ENCODE measurements at places on chromosomes 6 and 20.

GRCh38 chr6:158357570-158358216 is 45.4 kb downstream of the TULP4 start:
- no peak for DNase-seq

DNA sequence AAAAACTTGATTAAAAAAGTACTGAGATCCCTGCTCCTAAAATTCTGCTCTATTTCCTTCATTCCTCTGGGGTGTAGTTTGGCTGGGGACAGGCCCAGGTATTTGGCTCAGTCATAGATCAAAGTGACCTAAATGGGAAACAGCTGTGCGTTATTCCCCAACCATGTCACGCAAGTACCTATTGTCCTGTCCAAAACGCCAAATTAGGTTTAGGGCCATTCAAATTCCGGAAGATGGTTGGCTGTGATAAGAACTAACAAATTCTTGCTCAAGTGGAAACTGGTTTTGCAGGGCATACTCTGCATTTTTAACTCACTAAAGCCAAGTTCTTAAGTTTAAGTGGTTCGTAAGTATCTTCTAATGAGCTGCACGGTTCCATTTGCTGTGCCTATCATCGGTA is 147.6 kb upstream of the TMEM170B start:
- DNase-seq, result no peak

- DNase-seq, result no peak
Observed at GRCh38 chr6:132515386-132515785, 2.5 kb upstream of the STX7 start.

DNA sequence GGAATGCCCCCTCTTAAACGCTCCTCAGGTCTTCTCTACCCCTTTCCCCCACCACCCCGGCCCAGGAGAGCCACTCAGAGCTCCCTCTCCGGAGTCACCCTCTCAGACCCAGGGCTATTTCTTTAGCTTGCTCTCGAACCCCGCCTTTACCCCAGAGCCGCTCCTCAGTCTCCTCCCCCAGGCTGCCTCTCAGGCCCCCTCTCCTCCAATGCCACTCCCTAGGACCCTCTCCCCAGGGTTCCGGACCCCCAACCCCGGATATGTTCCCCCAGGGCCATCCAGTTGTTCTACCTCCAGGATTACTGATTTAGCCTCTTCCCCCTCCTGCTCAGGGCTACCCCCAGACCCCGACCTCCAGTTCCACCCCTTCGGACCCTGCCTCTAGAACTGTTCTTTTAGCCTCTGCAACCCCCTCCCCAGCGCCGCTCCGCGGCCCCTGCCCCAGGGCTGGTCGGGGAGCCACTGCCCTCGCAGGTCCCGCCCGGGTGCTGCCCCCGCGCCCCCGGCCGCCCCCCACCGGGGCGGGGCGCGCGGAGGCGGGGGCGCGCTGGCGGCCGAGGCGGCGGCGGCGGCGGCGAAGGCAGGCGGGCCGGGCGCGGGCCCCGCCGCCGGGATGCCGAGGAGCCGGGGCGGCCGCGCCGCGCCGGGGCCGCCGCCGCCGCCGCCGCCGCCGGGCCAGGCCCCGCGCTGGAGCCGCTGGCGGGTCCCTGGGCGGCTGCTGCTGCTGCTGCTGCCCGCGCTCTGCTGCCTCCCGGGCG is at the start of gene MMP24:
MMP24 (plus strand) TSS at position 565 of the 758 bp plus-strand sequence; CDS start at position 614, 49 bp downstream.
- no peak for DNase-seq

GRCh38 chr6:151191527-151191926 is 48.2 kb upstream of the AKAP12 start:
- no peak for DNase-seq

GRCh38 chr6:145384503-145384902 is 350.8 kb downstream of the EPM2A start:
- DNase-seq, result no peak

- DNase-seq, result no peak
Observed at GRCh38 chr6:23448281-23448680, 677.7 kb upstream of the NRSN1 start.

- DNase-seq, result no peak
Observed at GRCh38 chr6:136763255-136763654, 29.0 kb downstream of the MAP3K5 start.

All from CD14-positive monocyte (primary cell).